Activated CD4-positive, alpha-beta memory T cell treated with anti-CD3 and anti-CD28 coated beads for 36 hours (primary cell): ENCODE measurements at places on chromosomes 1 and 21. TPM values are rescaled to one million over a fixed set of nuclear protein-coding genes. Genes with fewer than 3 reads are reported as not detected.

DNA sequence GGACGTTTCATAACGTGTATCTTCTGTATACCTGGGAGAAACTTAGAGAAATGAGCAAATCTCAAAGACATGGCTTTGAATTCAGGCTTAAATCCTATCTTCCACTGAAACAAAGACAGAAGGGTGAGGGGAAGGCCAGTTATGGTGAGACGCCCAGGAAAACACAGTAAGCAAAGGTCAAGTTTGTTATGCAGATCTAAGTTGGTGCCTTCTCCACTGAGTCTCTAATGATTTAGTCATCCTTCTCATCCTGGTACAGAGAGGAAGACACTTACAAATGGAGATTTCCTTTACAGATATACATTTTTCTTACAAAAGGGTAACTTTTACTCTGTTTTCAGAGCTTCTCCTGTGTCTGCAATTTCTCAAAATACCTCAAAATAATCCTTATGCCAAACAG lies 64.4 kb downstream of the MAP3K7CL start:
- H3K27ac ChIP-seq: no peak overlapping the region
- peaks cover 13% of the 10 kb centered on the region for H3K36me3 ChIP-seq
- no peak for DNase-seq
- no peak overlapping the region for H3K4me3 ChIP-seq
- peaks cover 3% of the 10 kb centered on the region for H3K27me3 ChIP-seq

DNA sequence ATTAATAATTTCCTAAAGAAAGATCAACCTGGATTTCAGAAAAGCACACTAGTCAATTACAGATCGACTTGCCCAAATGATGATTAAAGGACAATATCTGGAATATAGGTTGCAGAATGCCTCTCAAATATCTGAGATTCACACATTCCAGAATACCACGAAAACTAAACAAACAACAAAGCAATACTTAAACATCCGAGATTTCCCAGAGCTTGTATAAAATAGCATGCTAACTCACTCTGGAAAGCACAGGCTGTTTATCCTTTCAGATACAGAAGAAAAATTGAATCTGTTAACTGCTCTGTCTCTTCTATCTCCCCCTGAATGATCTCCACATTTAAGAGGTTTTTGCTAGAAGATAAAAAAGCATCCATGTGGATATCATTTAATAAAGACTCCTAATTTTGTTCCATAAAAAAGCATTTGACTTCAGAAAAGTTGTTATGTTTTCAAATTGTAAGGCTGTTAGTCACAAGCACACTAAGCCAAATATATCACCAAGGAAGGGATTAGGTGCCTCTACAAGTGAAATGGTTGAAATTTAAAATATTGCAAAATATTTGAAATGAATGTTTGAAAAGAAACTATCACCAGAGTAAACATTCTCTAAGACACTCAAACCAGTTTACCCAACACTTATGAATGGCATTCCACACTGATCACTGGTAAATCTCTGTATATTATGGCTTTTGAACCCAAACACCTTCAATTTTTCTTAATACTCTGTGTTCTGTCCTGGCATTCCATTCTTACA lies 865.1 kb upstream of the ADAMTS5 start:
- H3K4me3 ChIP-seq: no peak overlapping the region
- no peak overlapping the region for H3K27ac ChIP-seq
- no peaks in the 10 kb centered on the region for H3K4me1 ChIP-seq
- DNase-seq: no peak

GRCh38 chr1:159897962-159898361 lies 2.0 kb downstream of the CFAP45 start:
- H3K4me1 ChIP-seq: no peaks in the 10 kb centered on the region
- H3K4me3 ChIP-seq: no peak overlapping the region
- H3K27ac ChIP-seq: no peak overlapping the region
- H3K27me3 ChIP-seq: no peaks in the 10 kb centered on the region

DNA sequence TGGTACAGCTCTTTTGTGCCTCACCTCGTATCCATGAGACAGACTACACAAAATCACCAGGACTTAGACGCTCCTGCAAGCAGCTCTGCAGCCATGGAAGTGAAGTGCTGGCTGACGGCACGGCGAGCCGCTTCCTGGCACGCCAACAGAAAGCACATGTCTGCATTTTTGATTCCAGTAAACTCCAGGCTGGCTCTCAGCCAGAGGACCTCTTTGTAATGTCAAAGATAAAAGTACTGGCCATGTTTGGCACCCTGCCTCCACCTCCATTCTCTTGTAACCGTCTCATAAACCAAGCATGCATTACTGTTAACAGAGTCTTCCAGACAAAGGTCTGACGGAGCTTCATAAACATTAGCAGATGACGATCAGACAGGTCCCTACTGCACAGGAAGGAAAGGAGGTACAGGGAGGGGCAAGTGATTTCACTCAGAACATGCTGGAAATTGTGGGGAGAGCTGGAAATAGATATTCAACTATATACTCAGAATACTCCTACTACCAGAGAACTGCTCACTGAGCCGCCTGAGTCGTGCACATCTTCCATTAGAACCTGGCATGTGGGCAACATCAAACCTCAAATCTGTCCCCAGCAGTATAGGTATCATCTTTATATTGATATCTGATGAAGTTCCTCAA lies 632.0 kb downstream of the SMYD3 start:
- no peak overlapping the region for H3K27ac ChIP-seq
- no peaks in the 10 kb centered on the region for H3K36me3 ChIP-seq
- DNase-seq: no peak
- no peaks in the 10 kb centered on the region for H3K27me3 ChIP-seq

GRCh38 chr1:179108644-179109043 lies 26.8 kb downstream of the TOR3A start:
- no peak overlapping the region for H3K4me3 ChIP-seq
- no peak for DNase-seq
- no peaks in the 10 kb centered on the region for H3K4me1 ChIP-seq
- H3K27me3 ChIP-seq: no peaks in the 10 kb centered on the region
- peaks cover 18% of the 10 kb centered on the region for H3K36me3 ChIP-seq
- no peak overlapping the region for H3K27ac ChIP-seq

DNA sequence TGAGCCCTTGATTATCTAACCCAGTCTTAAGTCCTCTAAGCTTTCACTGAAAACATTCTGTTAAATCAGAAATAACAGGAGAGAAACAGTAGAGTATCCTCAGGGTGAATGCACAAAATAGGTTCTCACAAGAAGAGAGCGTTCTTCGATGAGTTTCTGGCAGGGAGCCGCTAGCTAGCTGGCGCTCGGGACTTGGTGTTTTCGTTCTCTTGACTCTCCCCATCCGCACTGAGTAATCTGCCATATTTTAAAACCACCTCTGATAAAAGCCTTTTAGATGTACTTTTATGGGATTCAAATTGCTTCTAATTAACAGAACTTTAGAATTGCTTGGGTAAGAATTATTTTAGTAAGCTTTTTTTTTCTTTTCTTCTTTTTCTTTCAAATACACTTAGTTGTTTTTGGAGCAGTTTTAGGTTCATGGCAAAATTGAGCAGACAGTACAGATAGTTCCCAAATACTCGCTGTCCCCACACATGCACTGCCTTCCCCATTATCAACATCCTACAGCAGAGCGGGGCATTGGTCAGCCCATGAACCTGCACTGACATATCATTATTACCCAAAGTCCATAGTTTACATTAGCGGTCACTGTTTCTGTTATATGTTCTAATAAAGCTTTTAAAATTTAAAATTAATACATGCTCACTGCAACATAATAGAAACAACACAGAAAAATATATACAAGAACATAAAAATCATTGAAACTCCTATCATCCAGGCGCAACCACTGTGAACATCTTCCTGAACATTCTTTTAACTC lies 35.4 kb downstream of the PRDM2 start:
- no peak for DNase-seq
- H3K36me3 ChIP-seq: peaks cover 9% of the 10 kb centered on the region
- H3K4me1 ChIP-seq: peaks cover 60% of the 10 kb centered on the region

- H3K27me3 ChIP-seq: no peaks in the 10 kb centered on the region
- peaks cover 68% of the 10 kb centered on the region for H3K4me1 ChIP-seq
- H3K27ac ChIP-seq: peak overlapping the region; percentile 95
- peaks cover 21% of the 10 kb centered on the region for H3K36me3 ChIP-seq
Observed at GRCh38 chr1:89631816-89632656, 884 bp upstream of the LRRC8C start.

DNA sequence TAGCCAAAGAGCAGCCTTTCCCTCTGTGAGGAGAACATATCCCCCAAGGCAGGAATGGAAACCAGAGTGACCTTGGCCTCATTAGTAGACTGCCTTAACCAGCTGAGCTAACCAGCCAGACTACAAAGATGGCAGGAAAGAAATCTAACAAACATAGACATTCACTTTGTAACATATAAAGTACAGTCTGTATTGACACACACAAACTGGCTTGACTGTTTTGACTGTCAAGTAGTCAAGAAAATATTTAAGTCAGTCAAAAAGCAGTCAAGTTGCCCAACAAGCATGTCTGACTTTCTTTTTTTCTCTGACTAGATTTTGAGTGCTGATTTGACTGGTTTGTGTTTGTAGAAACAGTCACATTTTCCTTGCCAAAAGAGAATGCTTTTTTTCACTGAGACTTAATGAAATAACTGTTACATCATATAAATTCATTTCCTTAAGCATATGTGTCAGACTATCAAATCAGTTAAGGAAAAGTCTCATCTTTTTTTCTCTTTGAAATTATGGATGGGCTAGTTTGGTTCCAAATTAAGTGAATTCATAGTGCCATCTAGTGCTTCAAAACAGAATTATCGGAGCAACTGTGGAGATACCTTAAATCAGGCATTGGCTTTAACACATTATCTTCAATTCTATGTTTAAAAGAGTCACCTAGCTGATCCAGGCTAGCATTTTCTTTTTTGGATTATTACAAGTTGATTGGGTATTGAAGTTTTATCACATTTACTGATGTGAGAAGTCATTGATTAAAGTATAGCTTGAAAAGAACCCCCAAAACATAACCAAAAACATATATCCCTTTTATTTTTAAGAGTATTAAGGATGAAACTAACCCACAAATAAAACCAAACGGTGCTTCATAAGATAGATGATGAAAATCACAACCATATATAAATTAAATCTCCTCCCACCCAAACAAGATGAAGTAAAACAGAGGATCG lies 75.0 kb downstream of the ATP6V1G3 start:
- no peak for DNase-seq
- H3K27me3 ChIP-seq: no peaks in the 10 kb centered on the region
- H3K4me3 ChIP-seq: no peak overlapping the region
- no peaks in the 10 kb centered on the region for H3K36me3 ChIP-seq

DNA sequence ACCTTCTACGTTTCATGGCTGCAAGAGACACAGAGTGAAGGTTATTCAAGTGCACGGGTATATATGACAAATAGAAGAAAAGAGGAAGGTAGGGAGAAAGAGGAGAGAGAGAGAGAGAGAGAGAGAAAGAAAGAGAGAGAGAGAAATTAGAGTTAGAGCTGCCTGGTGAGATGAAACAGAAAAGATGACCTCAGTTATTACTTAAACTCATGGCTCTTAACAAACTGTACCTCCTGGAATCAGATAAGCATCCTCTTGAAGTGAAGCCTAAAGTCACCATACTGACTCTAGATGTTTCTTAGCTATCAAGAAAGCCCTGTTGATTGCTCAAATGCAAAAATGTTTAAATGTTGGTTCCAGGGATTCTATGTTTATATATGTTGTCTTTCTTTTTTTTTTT lies 597.7 kb upstream of the ZP4 start:
- no peak for DNase-seq
- no peak overlapping the region for H3K4me3 ChIP-seq
- no peaks in the 10 kb centered on the region for H3K4me1 ChIP-seq
- no peaks in the 10 kb centered on the region for H3K36me3 ChIP-seq

GRCh38 chr1:93723733-93724270 lies 42.2 kb upstream of the BCAR3 start:
- no peak overlapping the region for H3K4me3 ChIP-seq
- no peak for DNase-seq
- H3K4me1 ChIP-seq: no peaks in the 10 kb centered on the region
- no peaks in the 10 kb centered on the region for H3K36me3 ChIP-seq
- H3K27ac ChIP-seq: no peak overlapping the region

- H3K27me3 ChIP-seq: no peaks in the 10 kb centered on the region
- no peaks in the 10 kb centered on the region for H3K4me1 ChIP-seq
- no peak overlapping the region for H3K4me3 ChIP-seq
- H3K27ac ChIP-seq: no peak overlapping the region
- no peaks in the 10 kb centered on the region for H3K36me3 ChIP-seq
Observed at GRCh38 chr1:98468111-98468717, 193.3 kb upstream of the SNX7 start.

- H3K4me3 ChIP-seq: no peak overlapping the region
- H3K27me3 ChIP-seq: no peaks in the 10 kb centered on the region
- H3K4me1 ChIP-seq: no peaks in the 10 kb centered on the region
- no peak overlapping the region for H3K27ac ChIP-seq
- DNase-seq: no peak
Observed at GRCh38 chr1:82279241-82279640, 478.5 kb downstream of the ADGRL2 start.

DNA sequence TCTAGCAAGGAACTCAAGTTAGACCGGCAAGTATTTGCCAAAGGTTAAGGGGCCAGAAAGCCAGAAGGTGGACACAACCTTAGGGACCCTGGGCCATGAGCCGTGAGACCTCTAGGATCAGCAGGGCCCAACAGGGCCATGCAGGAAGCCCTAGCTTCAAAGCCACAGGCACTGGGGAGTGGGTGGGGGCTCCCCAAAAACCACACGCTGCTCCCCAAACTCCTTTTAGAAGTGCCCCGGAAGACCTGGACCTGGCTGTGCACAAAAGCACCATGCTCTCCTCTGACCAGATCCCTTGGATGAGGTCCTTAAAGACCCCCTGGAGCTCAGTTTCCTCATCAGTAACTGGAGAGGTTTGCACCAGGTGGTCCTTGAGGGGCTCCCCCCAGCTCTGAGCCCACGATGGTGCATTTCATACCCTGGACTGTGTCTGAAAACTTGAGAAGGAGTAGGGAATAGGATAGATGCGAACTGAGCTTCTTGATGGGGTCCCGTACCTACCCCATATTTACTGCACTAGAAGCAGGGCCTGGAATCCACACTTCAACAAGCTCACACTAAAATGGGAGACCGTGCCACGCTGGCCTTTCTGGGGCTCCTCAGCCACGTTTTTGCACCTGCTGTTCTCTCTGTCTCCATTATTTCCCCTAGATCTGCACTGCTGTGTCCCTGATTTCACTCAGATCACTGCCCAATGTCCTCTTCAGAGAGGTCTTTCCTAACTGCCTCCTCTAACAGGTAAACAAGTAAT lies 40.6 kb upstream of the LBR start:
- peak; percentile 64 for DNase-seq
- no peaks in the 10 kb centered on the region for H3K36me3 ChIP-seq
- peak overlapping the region; percentile 92 for H3K4me3 ChIP-seq
- peak overlapping the region; percentile 99 for H3K27ac ChIP-seq
- H3K27me3 ChIP-seq: no peaks in the 10 kb centered on the region

The TNFRSF9 gene
- 64.0 TPM for total RNA-seq

The RNF186 gene
- total RNA-seq: not detected

The TNNT2 gene
- not detected for total RNA-seq

The AKT3 gene
- total RNA-seq: 34.7 TPM

The OR6F1 gene
- not detected for total RNA-seq
